ENCODE measurements at places on chromosomes 6 and 20. TPM values are rescaled to one million over a fixed set of nuclear protein-coding genes. Genes with fewer than 3 reads are reported as not detected.

TBCC gene
- total RNA-seq: 35.5 TPM

GRCh38 chr20:51549474-51549873 is 7.0 kb upstream of the NFATC2 start:
- DNase-seq: no peak

BTNL2 gene
- total RNA-seq: not detected

ADGRG6 gene
- total RNA-seq: 8.5 TPM

DNA sequence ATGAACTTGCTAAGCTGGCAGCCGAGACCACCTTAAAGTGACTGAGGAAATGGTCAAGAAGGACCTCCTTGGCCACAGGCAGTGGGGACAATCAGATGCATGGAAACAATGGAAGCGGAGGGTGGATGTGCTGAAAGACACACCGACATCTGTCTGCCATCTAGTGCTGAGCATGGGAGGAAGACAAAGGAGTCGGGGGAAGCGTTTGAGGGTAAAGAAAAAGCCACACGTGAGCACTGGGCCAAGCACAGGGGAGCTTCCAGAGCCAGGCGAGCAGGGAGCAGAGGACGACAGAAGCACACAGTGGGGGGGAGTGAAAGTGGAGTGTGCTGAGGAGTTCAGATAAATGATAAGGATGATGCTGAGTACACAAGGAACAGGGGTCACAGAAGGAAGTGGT is 367.8 kb downstream of the ZFAND3 start:
- no peak for DNase-seq

- DNase-seq: peak; percentile 43
These were observed 1.9 kb downstream of the MAPK14 start for GRCh38 chr6:36029464-36029863.

CCN6 gene
- not detected for total RNA-seq

NOX3 gene
- not detected for total RNA-seq

GRCh38 chr20:36152261-36152660 is 2.3 kb upstream of the EPB41L1 start:
- no peak for DNase-seq

DNA sequence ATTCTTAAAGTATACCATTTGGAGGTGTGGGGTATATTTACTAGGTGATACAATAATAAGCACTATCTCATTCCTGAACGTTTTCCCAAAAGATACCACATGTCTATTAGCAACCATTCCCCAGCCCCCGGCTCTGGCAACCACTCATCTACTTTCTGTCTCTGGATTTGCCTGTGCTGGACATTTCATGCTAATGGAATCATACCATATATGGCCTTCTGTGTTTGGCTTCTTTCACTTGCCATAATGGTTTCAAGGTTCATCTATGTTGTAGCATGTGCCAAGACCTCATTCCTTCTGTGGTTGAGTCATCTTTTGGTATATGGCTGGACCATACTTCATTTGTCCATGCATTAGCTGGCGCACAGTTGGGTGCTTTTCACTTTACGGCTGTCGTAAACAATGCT is 39.7 kb downstream of the BCAS4 start:
- no peak for DNase-seq

TRAM2 gene
- 14.3 TPM for total RNA-seq

- DNase-seq: no peak
These were observed 9.9 kb downstream of the SERPINB6 start for GRCh38 chr6:2961506-2961905.

DNA sequence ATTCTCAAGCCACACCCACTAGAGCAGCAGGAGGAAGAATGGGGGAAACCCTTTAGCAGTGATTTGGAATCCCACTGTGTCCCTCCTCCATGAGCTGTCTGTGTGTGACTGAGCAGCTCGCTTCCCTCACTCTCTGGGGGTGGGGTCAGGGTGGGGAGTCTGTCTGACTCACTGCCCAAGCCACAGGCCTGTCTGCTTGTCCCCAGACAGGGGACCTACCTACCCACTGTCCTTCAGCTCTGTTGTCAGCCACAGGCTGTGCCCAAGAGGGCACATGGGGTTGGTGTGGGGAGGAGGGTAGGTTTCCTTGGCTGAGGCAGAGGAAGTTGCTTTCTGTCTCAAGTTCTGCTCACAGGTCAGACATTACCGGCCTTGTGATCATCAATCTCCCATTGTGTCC is 127.0 kb downstream of the MAFB start:
- no peak for DNase-seq

DNA sequence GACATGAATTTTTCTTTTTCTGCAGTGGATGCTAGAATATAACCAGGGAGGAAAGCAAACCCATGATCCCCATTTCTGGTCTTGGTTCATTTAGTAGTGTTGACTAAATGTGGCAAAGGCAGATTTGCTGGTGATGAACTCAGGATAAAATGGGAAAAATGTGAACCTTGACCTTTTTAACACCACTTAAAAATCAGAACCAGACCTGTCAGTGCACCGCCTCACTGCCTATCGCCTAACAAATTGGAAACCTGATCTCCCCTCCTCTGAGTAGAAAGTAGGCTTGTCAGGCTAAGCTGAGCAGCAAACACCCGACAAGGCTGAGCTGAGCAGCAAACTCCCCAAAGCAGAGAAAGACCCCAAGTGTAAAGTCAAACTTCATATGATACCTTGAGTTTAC is 254.8 kb downstream of the FOXC1 start:
- no peak for DNase-seq

PNPLA1 gene
- not detected for total RNA-seq

DNA sequence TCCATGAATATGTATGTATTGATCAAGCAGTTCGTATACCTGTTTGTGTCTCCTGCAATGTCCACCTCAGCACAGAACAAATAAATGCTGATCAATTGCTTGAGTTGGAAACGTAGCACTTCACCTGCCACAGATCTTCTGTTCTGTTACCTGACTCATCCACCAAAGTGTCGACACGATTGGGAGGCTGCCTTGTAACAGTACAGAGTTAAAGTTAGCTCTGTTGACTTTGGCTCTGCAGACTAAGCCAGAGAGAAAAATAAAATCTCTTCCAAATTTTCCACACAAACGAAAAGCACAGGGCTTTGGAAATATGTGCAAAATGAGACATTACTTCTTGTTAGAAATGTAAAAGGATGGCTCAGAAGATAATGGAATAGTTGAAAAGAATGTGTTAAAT is 245.4 kb downstream of the NRN1 start:
- peak; percentile 60 for DNase-seq

GRCh38 chr20:19706463-19706862 is 51.6 kb upstream of the RIN2 start:
- no peak for DNase-seq

GRCh38 chr20:54909702-54910101 is 434.3 kb downstream of the DOK5 start:
- no peak for DNase-seq

DNA sequence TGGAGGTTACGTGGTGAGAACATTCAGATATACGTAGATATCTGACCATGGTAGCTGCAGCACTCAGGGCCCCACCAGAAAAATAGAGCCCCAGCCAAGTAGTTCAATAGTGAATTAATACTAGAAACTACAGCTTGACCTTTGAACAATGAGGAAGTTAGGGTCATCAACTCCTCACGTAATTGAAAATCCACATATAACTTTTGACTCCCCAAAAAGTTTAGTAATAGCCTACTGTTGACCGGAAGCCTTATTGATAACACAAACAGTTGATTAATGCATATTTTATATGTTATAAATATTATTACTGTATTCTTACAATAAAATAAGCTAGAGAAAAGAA is 117.9 kb downstream of the SNX5 start:
- no peak for DNase-seq

RGL2 gene
- total RNA-seq: 53.0 TPM

GRCh38 chr20:2729251-2729713 is 36.7 kb downstream of the EBF4 start:
- DNase-seq: no peak

DNA sequence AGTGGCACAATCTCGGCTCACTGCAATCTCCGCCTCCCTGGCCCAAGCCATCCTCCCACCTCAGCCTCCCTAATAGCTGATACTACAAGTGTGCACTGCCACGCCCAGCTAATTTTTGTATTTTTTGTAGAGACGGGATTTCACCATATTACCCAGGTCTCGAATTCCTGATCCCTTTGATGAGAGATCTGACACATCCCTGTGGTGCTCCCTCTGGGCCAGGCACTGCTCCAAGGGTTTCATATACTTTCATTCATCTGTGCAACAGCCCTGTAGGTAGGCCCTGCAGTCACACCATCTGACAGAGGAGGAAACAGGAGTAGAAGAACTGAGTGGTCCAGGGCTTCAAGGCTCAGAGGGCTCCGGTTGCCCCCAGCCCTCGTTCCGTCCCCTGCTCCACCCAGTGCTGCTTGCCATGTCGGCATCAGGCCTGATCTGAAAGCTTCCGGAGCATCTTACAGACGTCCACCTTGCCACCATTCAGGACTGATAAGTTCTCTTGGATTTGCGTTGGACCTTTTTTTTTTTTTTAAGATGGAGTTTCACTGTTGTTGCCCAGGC is 3.3 kb downstream of the ZGPAT start:
- no peak for DNase-seq

KIF25 gene
- total RNA-seq: under 0.01 TPM

- no peak for DNase-seq
These were observed 48.2 kb upstream of the RPL7L1 start for GRCh38 chr6:42831237-42831636.

HUS1B gene
- 0.79 TPM for total RNA-seq

C20orf204 gene
- total RNA-seq: 6.9 TPM

PRSS35 gene
- not detected for total RNA-seq

LAMA5 gene
- 5.4 TPM for total RNA-seq

CD109 gene
- 6.5 TPM for total RNA-seq

RSPH9 gene
- total RNA-seq: 0.22 TPM

DNA sequence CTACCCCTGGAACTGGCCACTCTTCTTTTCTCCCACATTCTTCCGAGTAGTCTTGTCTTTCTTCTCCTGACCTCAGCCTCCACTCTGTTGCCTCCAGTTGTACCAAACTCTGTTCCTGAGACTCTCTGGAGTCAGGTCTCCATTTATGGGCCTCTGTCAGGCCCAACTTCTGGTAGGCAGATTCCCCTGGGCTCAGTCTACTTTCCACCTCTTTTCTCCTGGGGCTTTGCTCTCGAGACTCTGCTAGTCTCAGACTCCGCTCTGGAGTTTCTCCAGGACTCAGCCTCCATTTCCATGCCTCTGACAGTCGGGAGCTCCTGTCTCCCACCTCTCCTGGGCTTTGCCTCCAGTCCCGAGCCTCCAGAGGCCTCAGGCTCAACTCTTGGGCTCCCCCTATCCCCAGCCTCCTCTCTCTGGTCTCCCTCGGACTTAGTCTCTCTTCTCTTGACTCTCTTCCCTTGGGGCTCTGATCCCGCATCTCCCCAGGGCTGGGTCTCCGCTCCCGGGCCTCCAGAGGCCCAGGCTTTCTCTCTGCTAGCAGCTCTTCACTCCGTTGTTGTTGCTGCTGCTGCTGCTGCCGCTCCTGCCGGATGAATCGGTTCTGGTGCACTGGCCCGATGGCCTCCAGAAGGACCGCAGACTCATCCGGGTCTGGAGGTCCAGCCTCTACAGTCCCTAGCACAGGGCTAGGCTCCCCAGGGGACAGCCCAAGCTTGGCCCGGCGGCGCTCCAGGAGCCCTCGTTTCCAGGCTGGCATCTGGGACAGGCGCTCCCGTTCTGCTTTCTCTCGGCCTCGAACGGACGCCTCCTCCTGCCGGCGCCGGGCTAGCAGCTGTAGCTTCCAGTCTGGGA is 1.1 kb downstream of the PPP1R18 start:
- peak; percentile 65 for DNase-seq

GRCh38 chr6:137868721-137869548 is 1.9 kb downstream of the TNFAIP3 start:
- no peak for DNase-seq

- no peak for DNase-seq
These were observed 15.9 kb downstream of the OR2A4 start for GRCh38 chr6:131685266-131685780.

MOG gene
- total RNA-seq: not detected

DNA sequence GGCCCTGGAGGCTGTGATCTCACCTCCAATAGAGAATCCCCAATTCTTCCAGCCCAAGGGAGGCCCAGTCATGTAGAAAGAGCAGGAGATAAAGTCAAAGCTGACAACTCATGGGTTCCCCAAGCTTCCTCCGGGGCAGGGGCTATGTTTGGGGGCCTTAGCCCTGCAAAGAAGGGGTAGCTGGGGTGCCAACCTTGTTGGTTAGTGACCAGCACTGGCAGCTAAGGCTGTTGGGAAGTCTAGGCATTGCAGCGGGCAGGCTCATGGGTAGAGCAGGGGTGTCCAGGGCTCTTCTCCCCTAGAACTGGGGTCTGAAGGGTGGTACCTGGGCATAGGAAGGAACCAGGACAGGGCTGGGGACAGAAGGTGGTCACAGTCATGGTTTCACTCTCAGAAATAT is 36.4 kb downstream of the TGM2 start:
- no peak for DNase-seq

JAG1 gene
- 78.0 TPM for total RNA-seq

DNA sequence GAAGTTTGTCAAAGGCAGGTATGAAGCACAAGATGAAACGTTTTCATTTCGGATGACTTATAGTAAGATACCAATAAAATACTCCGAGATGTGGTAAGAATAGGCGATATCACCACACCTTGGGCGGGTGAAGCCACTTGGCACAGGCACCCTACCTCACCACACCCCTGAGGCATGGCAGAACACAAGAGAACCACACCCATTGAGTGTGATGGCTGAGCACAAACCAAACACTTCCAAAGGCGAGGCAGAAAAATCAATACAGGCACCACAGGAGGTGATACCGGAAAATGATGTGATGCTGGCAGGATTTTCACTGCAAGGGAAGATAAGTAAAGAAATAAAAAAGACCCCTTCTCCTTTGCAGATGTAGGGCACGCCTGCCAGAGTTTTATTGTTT is 332.9 kb upstream of the PRDM1 start:
- DNase-seq: no peak

GRCh38 chr6:44177691-44178423 is 19.2 kb downstream of the CAPN11 start:
- peak; percentile 98 for DNase-seq

RBBP8NL gene
- total RNA-seq: not detected

All from lung microvascular endothelial cell (primary cell).